ENCODE measurements at places on chromosomes 5 and 9.

- no peak for DNase-seq
Measured at GRCh38 chr5:39257554-39257953, 38.2 kb upstream of the FYB1 start.

DNA sequence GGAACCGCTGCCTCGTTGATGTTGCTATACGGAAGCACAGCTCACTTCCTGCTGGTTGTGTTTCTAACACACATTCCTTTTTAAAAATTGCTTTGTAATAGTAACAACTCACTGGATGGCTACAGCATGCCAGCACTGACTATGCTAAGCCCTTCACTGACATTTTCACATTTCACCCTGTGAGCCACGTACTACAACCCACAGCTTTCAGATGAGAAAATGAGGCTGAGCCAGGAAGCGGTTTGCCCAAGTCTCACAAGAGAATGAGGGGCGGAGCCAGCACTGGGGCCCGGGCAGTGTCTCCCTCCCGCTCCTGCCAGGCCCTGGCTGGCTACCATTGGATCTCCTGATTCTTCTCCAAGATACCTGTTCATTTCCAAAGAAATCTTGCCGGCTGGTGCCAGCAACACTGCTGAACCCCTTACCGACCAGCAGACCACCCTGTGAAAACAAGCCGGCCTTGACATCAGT lies 38.3 kb downstream of the FAM78A start:
- DNase-seq = peak; percentile 85

DNA sequence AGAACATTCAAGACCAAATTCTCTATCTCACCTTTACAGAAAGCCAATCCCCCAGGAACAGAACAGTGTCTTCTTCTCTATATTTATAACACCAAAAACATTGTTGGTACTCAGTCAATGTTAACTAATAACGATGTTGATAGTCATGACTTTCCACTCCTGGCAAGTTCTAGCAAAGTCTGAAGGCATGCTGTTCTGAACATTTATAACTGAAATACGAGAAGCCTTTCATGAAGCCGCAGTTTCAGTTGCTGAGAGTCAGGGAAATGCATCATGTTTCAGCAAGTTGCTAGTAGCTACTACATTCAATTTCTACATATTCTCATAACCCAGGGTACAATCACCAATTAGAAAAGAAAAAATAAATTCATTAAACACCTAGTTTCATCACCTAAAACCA lies 301.4 kb downstream of the PDE4D start:
- DNase-seq = no peak

DNA sequence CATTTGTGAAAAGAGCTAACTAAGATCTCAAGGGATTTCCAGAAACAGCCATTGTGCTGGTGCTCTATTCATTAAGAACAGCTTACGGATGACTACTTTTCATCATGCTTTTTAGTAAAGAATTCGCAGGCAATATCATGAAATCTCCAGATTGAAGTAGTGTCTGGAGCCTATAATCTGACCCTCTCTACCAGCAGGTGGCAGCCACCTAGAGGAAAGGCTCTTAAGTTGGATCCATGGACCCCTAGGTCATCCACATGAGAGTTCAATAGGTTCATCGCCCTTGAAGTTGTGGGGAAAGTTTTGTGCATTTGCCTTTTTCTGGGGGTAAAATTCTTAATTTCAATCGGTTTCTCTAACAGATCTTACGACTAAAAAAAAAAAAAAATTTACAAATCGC lies 82.3 kb downstream of the SLC1A3 start:
- DNase-seq = no peak

GRCh38 chr5:95152535-95152934 lies 132.4 kb downstream of the MCTP1 start:
- no peak for DNase-seq

DNA sequence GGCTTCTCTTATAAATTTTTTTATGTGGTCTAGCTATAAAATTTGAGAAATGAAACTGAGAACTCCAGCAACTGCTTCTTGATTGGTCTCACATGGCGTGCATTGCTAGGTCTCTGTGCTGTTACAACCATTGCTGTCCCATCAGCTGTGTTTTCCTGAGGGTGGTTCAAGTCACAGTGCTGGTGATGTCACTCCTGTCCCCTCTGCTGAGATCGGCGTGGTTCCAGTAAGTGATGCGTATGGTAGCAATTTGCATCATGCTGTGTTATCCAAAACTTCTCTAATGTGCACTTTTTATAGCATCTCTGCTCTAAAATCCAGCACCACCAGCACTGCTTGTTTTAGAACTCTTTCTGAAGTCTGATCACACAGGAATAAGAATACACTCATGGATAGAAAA lies 112.6 kb upstream of the ZNF608 start:
- DNase-seq = peak; percentile 28

GRCh38 chr5:143496943-143497342 lies 93.5 kb upstream of the NR3C1 start:
- DNase-seq = no peak

DNA sequence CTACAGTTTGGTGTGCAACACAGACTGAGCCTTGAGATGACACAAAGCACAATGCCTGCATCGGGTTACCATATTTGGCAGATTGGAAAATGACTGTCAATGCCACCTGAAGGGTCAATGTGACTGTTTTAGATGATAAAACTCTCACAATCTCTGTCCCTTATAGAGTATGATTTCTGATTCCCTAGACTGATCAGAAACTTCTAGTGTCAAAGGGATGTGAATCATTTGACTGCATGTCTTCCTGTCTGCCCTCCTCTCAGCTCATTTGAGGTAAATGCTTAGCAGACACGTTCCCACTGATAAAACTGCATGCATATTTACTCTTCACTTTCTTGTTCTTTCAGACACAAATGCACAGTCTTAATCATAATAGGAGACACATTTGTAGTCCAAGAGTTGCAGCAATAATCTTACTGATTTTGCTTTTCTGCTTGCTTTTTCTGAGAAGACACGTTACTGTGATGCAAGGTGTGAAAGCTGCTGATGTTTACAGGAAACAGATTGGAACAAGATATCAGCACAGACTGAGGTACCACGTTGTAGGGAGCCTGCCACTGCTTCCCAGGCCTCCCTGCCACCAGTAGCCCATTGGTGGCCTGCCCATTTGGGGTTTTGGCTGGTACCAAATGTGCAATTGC lies 77.8 kb downstream of the GCNT4 start:
- no peak for DNase-seq

DNA sequence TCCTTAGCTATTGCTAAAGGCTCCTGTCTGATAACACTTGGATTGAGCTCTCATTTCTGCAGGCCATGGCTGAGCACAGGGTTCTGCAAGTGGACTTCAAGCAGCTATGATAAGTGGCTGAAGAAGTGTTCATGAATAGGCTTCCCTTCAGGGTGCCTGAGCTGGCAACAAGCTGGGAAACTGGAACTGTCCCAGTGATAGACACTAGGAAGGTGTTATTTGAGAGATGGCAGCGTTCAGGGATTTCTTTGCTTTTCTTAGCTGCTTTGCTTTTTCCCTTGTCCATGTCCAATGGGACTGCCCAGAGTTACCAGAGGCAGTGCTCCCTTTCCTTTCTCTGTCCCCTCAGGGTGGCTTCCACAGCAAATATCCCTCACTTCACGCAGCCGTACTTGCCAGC lies 75.8 kb downstream of the INIP start:
- no peak for DNase-seq

DNA sequence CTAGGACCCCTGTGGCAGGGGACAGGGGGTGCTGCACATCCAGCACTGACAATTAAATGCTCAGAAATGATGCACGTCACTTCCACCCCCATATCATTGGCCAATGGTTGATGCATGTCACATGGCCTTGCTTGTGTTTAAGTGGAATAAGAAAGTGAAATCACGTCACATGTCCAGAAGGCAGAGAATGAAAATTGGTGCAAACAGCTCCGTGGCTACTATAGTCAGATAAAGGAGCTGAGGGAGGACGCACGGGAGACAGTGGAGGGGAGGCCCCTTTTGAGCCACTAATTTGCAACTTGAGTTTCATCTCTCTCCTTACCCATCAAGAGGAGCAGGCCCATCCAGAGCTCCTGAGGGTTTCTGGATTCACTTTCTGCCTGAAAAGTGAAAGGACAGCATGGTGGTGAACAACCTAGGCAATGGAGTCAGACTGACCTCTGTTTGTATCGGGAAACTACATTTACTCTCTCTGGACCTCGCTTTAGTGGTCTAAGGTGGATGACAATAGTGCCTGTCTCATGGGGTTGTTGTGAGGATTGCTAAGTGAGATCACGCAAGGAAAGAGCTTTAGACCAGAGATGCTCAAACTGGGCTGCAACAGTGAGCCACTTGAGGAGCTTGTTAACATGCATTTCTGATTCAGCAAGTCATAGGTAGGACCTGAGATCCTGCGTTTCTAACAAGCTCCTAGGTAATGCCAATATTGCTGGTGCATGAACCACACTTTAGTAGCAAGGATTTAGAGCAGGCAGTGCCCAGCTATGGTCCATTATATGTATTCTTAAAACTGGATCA lies 133.9 kb upstream of the ADRA1B start:
- no peak for DNase-seq

DNA sequence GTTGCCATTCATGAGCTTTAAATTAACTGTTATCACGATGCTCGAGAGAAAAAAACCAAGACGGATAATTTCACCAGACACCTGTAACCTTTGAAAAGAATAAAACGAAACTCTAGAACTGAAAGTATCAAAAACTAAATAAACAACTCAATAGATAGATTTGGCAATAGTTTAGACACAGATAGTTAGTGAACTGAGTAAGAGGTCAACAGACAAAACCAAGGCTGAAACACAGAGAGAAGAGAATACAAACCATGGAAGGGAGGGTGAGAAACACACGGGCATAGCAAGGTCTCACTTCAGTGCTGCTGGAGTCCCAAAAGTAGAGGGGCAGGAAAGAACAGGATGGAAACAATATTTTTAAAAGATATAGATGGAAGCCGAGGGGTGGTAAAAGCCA lies 3.3 kb upstream of the OR2V1 start:
- DNase-seq = no peak

GRCh38 chr9:125049212-125050049 lies 93.9 kb downstream of the SCAI start:
- no peak for DNase-seq

DNA sequence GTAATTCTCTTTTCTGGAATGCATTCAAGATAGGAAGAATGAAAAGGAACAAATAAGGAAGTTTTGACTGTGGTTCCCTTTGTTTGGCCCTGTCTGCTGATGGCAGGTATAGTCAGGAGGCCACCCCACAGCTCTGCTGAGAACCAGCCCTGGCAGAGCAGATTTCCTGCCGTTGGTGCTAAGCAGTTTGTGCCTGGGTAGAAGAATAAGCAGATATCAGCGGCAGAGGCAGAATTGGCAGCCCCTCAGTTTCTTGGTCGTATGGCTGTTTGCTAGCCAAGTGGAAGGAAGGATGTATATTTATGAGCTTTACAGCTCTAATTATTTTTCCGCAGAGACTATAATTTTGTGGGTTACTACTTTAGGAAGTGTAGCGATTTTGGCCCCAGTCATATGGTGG lies 310.2 kb upstream of the RFX3 start:
- no peak for DNase-seq

DNA sequence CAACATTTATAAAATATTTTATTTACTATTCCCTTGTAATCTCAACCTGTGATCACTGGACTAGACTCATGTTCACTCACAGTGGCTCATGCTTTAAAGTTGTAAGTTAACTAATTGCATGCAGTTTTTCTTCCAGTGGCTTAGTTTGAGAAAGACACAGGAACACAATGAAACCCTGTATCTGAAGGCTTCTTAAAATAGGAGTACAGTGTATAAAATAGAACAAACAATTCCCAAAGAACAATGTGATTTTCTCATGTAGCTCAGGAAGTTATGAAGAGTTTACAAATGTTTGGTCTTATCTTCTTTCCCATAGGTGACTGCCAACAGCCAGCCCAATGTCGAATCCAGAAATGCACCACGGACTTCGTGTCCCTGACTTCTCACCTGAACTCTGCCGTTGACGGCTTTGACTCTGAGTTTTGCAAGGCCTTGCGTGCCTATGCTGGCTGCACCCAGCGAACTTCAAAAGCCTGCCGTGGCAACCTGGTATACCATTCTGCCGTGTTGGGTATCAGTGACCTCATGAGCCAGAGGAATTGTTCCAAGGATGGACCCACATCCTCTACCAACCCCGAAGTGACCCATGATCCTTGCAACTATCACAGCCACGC lies 5.9 kb downstream of the RGMB start:
- no peak for DNase-seq

DNA sequence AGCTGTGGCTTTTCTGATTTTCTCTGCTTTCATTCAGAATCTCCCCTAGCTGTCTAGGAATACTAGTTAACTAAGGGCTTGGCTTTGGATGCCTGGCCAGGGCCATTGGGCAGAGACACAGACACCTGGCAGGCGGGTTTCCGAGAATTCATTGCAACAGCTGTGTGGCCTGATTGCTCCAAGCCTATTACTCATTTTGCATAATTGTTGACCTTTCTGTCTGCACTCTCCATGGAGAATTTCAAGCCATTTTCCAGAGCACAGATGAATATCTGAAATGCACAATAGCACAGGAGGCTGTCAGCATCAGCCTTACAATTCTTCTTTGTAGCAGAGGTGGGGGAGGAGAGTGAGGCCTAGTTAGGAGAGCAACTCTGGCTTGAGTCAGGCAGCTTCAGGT lies 310.5 kb downstream of the DMAC1 start:
- DNase-seq = no peak

DNA sequence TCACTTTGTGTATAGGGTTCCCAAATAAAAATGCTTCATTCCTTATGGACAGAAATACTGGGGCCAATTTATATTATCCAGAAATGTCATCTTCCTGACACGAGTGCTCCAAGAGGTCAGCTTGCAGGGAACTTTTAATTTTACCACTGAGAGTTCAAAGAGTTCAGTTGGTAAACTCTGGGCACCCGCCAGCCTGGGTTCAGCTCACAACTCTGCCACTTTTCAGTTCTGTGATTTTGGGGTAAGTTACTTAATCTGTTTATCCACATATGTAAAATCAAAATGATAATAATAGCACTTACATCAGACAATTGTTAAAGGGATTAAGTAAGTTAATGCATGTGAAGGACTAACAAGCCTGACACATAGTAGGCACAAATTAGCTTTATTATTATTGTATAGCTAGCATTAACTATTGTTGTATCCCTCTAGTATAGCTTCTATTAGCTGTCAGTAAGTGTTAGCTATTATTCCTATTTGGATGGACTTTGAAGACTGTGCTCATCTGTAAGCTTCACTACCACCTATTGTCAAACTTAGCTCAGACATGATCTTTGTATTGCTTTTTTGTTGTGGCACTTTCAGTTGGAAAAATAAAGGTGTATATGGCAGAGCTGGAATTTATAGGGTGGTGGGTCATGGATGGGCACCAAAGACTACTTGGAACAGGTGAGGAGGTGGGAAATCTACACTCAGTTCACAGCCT lies 1.6 kb downstream of the MEGF10 start:
- no peak for DNase-seq
